ENCODE measurements at places on chromosomes 1 and 21. TPM values are rescaled to one million over a fixed set of nuclear protein-coding genes. Genes with fewer than 3 reads are reported as not detected.

MFSD2A gene
- 0.18 TPM for total RNA-seq

FMOD gene
- 0.13 TPM for total RNA-seq

P3H1 gene
- total RNA-seq, result 81.7 TPM

TSACC gene
- total RNA-seq, result 1.0 TPM

AMY1C gene
- not detected for total RNA-seq

CFAP107 gene
- not detected for total RNA-seq

DNA sequence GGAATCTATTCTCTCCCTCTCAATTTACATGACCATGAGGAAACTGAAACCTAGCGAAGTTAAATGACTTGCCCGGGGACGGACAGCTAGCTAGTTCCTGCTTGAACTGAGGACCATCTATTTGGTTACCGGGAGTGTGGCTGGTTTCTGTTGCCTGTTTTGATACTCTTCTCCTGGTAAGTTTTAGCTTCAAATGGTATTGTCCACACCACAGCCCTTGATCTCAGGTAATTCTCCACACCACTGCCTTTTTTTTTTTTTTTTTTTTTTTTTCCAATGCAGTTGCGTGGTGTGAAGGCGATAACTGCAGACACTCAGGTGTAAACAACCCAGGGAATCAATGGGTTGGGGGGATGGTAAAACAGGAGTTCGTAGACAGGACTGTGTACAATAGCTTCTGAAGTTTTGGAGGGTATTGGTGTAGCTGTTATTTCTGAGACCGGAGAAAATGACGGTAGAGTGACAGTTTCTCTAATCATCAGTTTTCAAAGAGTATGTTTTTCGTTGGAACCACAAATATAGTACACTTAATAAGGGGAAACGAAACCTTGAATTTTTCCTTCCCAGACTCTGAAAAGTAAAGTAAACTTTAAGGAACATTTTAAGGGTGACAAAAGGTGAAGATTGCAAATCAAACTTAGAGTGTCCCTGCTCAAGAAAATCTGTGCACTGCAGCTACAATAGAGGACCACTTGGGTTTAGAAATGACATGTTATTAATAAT is 125.3 kb upstream of the CACYBP start:
- DNase-seq, result no peak

DNA sequence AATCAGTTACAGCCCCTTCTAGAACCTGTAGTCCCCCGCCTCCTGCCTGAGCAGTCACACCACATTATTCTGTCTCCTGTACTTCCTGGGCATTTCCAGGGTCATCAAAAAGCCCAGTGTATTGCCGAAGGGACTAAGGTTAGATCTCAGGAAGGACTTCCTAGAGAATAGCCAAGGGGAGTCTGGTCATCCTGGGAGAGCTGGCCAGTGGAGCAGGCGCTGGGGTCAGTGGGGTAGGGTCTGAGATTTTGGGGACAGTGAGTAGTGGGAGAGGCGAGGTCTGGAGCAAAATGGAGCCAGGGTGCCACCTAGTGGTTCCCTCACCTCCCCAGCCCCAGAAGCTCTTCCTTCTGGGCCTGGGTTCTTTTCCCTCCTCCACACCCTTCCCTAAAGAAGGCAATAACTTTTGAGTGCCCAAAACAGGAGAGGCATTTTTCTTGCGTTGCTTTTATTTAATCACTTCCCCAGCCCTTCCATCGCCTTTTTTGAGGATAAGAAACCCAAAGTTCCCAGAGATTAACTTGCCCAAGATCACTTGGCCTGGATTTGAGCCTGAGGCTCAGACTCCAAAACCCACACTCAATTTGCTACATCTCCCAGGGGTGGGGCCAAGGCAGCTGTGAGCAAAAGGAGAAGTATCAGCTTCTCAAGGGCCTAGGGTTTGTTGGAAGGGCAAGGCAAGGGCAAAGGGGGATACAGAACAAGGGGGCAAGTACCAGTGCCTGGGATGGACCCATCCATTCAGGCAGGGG is 7.3 kb upstream of the PMVK start:
- peak; percentile 54 for DNase-seq

GRCh38 chr1:23864801-23865542 is 3.1 kb downstream of the FUCA1 start:
- DNase-seq, result no peak

DNA sequence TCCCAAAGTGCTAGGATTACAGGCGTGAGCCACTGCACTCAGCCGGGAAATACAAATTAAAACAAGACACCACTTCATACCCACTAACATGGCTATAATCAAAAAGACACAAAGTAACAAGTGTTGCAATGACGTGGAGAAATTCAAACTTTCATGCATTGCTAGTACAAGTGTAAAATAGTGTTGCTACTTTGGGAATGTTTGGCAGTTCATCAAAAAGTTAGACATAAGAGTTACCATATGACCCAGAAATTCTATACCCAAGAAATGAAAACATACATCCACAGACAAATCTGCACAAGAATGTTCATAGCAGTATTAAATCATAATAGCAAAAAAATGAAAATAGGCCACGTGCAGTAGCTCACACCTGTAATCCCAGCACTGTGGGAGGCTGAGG is 16.4 kb downstream of the FOXJ3 start:
- no peak for DNase-seq

DNA sequence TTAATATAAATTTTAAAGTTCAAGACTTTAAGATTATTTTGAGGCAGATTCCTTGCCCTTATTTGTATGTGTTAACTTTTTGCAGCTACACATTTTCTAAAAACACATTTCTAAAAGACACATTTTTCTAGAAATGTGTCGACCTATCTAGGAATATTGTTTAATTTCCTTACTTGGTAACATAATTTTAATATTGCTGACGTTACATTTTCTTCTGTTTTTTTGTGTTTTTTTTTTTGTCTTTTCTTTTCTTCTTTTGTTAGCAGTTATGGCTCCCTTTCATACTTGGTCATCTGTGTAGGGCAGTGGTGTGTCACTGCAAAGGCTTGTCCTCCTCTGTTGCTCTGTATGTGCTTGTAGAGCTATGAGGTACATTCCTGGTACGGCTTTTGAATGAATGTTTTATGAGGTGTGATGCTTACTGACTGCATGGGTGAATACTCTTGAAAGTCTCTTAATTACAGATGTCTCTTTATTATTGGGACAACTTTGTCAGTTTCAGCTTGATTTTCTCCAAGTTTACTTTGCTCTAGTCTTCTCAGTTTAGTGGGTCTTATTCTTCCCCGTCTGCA is 30.1 kb downstream of the LRRC8D start:
- DNase-seq, result no peak

GRCh38 chr1:158329733-158330132 is 1.6 kb downstream of the CD1B start:
- DNase-seq, result no peak

DNA sequence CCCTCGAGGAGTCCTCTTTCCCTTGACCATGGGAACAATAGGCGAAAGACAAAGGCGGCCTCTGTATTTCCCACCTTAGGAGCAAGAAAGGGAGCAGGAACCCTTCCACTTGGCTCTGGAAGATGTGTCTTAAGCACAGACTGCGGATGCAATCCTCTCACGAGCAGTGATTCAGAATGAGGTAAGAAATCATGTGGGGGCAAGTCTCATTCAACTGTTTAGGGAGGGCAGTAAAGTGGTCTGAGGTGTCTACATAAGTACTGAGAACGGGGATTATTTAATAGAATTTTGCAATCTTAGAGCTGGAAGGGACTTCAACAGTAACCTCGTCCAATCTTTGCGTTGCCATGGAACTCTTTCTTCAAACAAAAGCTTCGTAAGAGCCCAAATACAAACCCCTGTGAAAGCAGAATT is 1.6 kb upstream of the DYRK3 start:
- no peak for DNase-seq

GRCh38 chr1:1198423-1199140 is 7.8 kb downstream of the TNFRSF18 start:
- no peak for DNase-seq

GRCh38 chr1:78275906-78276685 is 214.7 kb upstream of the PTGFR start:
- DNase-seq, result no peak

GRCh38 chr21:36909901-36910561 is 56.4 kb downstream of the HLCS start:
- DNase-seq, result no peak

- no peak for DNase-seq
Measured at GRCh38 chr1:21891621-21892479, 45.3 kb downstream of the HSPG2 start.
